A549 treated with dexamethasone at 1 μM for 4 hours (cell line): ENCODE measurements at places on chromosomes 16 and 17. TPM values are rescaled to one million over a fixed set of nuclear protein-coding genes. Genes with fewer than 3 reads are reported as not detected.

MT1F gene
- total RNA-seq: 14.8 to 20.2 TPM (median 16.2 TPM) in 5 replicates

CHST5 gene
- 0.05 to 0.11 TPM (median 0.10 TPM) in 3 of 5 replicates, not detected in the others for total RNA-seq

EVI2A gene
- total RNA-seq: not detected in 5 replicates

SLC39A11 gene
- total RNA-seq: 15.9 to 18.3 TPM (median 18.0 TPM) in 5 replicates
